H54 (cell line): ENCODE measurements at places on chromosomes 4 and X.

- no peak for DNase-seq
Observed at GRCh38 chrX:153927672-153927921, 1.5 kb upstream of the ARHGAP4 start.

DNA sequence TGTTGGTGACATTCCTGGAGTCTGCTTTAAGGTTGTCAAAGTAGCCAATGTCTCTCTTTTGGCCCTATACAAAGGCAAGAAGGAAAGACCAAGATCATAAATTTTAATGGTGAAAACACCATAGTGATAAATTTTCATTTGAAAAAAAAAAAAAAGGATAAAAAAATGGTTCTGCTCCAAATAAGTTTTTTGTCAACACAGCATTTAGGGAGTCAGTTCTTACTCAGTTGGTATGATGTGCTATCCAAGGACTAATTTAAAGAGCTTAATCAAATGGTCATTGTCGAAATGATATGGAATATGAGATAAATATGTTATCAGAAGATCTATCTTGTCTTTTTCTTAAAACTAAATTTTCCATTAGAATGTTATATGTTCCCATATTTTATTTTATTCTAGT is 83.9 kb downstream of the PCDH18 start:
- no peak for DNase-seq

DNA sequence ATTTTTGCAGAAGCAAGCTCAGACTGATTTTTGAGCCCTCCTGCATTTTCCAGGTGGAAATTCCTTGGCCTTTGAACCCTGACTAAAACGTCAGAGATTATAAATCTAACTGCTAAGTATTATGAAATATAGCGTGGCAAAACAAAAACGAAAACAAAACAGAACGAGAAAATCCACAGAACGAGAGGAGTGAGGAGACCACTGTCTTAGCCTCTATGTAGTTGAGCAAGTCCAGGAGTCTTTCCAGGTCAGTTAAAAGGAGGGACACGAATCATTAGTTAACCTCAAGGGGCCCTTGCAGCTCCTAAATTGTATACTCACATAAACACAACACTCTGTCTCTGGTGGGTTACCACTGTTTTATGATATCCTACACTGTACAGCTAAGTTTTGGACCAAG is 80.2 kb downstream of the SYNPO2 start:
- no peak for DNase-seq

DNA sequence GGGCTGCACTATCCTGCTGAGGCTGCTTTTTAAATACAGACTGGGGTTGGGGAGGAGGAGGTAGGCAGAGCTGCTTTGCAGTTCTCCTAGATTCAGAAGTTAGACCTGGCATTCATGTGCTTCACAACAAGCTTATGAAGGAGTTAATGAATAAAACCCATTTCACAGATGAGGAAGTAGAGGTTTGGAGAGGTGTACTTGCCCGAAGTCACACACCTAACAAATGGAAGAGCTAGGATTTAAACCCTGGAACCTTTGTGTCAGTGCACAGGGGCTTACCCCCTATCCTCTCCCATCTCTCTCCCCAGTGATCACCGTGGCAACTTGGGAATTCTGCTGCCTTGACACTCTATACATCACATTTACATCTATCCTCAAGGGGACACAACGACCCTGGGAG is 3.6 kb upstream of the MTM1 start:
- no peak for DNase-seq

- peak; percentile 20 for DNase-seq
Observed at GRCh38 chr4:143358923-143359643, 22.4 kb downstream of the GAB1 start.
